Activated naive CD8-positive, alpha-beta T cell treated with anti-CD3 and anti-CD28 coated beads, Interleukin-2, amount 50 U/mL, for 16 hours (primary cell): ENCODE measurements at places on chromosomes 7 and 10.

DNA sequence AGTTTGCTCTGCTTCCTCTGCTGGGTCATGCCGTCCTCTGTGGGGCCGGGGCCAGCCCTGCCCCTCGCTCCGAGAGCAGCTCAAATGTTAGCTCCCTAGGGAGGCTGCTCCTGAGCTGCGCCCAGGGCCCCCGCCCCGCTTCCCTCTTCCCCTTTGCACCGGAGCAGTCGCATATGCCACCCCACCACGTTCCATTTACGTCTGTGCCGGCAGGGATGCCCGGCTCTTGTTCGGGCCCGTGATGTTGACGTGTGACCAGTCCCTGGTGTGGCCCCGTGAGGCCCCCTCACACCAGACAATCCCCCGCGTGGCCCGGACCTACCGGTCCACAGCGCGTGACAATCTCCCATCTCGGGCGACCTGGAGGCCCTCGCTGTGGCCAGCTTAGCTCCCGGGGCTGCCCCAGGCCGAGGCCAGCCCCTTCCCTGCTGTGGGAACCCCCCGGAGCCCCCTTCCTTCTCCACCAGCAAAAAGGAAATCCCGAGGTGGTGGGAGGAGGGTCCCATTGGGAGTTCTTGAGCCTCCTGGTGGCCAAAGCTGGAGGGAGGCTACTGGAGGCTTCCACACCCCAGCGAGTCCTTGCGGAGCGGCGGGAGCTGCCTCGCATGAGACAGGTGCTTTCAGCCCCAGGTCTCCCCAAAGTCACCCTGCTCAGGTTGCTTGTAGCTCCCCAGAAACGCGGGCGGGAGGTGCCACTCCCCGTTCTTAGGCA is 15.2 kb downstream of the FAM20C start:
- DNase-seq, result no peak

DNA sequence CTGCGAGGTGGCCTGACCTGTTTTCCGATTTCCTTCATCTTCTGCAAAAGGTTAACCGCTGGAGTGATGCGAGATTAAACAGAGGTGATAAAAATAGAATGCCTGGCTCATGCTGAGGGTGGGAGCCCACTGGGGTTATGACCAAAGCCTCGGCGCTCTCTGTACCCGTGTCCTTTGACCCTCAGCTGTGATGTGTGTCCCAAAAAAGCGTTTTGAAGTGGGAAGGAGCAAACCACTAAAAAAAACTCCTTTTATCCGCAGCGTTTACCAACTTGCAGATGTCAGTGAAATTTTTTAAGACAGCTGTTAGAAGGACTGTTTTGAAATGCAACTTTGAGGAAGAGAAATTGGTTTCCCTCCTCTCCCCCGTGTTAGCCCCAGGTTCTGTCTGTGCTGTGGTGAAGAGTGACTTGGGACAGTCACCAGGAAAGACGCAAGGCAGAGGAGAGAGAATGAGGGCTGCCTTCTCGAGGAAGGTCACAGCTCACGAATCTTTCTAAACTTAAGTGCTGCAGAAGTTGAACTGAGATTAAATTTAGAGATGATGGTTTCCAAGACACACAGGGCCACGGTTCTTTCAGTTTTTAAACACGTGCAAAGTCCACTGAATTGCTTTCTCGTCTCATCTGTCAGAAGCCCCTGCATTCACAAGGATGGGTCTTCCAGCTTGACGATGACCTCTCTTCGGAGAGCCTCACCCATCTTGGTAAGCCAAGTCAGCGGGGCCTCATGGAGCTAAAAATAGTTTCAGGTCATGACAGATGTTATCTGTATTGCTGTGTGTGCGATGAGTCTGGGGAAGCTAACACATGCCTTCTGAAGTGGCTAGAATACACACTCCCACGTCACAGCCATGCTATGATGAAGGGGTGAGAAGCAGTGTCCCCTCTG is 27.6 kb downstream of the AMZ1 start:
- peak; percentile 27 for DNase-seq

DNA sequence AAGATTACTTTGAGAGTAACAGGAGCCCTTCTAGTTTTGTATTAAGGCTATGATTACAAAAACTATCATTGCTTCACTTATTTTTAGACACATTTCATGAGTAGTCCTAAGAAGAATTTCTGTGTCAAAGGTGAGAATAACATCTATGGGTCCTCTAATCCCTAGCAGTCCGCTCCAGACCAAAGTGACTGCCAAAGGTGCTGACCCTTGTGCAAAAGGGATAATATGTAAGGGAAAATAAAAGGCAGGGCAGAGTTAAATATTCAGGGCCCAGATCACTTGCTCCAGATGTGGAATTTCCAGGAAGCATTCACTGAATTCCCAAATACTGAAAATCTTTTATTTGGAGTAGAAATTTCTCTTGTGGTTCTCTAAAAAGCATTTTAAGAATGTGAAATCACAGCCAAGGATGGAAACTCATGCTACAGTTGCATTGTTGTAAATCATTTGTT is 29.3 kb downstream of the RHOBTB1 start:
- DNase-seq, result no peak

- no peak for DNase-seq
Measured at GRCh38 chr7:29329686-29330085, 135.1 kb downstream of the CHN2 start.

DNA sequence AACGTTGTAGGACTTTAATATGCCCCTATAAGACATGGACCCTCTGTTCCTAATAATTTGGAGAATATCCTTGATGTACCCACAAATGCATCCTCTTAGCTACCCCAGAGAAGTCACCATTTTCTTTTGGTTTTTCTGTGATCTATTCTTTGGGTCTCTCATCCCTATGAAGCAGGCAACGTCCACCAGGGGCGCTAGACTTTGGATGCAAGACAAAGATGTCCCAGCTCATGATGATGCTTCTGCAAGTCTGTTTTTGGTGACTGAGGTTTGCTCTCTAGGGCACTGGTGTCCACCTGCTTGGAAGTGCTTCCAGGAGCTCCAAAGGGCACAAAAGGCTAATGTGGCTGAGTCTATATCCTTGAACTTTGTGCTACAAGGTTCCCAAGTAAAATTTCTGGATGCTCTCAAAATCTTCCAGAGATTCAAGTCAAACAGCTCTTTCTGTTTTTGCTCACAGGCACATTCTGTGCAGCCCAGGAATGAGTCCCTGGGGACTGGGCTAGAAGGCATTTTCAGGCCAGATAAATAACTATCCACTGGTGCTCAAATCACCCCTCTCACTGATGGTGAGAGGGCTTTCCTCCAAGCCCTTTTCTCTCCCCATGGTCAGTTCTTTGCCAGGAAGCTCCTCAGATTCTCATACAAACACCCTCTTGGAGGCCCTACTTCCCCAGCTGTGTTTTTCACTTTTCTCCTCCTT is 166.4 kb downstream of the C7orf25 start:
- DNase-seq, result no peak

GRCh38 chr10:14673189-14673861 is 101.4 kb downstream of the FAM107B start:
- DNase-seq, result no peak

- no peak for DNase-seq
Measured at GRCh38 chr10:92790440-92790839, 57.9 kb upstream of the EXOC6 start.

- no peak for DNase-seq
Measured at GRCh38 chr7:50761713-50762112, 21.0 kb downstream of the GRB10 start.

- DNase-seq, result no peak
Measured at GRCh38 chr10:78862328-78862640, 206.5 kb upstream of the ZMIZ1 start.

- DNase-seq, result no peak
Measured at GRCh38 chr7:153532326-153532725, 519.9 kb upstream of the DPP6 start.

- DNase-seq, result no peak
Measured at GRCh38 chr10:5500162-5500670, 846 bp upstream of the CALML5 start.

DNA sequence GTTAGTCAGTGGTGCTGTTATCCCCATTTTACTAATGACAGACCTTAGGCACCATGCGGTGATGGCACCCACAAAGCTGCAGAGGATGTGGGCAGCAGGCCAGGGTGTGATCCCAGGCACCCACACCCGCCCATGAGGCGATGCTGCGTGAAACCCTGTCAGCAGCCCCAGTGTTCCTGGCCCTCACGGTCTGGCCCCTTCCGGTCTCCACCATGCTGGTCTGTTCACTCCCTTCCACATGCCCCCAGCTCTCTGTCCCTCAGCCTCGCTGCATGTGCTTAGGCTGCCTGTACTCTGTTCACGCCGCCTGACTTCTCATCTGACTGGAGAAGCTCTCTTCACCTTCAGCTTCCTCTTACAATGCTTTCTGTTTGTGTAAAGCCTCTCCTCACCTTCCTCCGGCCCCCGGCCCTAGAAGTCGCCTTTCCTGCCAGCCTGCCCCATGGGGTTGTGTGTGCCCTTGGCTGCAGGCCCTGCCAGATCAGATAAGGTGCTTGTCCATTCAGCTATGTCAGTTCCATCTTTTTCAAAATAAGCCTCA is 17.6 kb upstream of the ORAI2 start:
- DNase-seq, result no peak

GRCh38 chr10:78545756-78546155 is 512.1 kb downstream of the RPS24 start:
- DNase-seq, result no peak

DNA sequence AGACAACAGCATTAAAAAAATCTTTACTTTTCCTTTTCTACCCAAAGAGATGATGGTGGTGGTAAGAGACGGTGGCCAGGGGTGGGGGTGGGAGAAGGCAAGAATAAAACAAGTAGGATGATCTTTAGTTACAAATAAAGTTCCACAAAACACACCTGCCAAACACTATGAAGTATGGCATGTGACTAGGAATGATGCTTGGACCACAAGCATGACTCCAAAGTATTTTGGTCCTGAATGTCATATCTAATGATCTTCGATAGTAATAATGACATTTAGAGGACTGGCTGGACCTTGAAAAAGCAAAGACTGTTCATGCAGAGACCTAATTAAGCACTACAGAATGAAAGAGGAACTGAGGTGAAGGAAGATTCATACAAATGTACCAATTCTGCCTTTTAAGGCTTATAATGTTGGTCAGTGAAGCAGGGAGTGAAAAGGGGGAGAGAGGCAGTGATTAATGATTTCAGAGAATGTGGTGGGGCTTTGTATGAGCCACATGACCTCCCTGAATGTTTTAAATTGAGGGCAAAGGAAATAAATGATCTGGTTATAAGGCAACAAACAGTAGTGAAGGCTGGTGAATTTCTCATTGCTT is 29.6 kb upstream of the DKK1 start:
- no peak for DNase-seq

GRCh38 chr7:47358357-47358756 is 223.6 kb downstream of the TNS3 start:
- no peak for DNase-seq

DNA sequence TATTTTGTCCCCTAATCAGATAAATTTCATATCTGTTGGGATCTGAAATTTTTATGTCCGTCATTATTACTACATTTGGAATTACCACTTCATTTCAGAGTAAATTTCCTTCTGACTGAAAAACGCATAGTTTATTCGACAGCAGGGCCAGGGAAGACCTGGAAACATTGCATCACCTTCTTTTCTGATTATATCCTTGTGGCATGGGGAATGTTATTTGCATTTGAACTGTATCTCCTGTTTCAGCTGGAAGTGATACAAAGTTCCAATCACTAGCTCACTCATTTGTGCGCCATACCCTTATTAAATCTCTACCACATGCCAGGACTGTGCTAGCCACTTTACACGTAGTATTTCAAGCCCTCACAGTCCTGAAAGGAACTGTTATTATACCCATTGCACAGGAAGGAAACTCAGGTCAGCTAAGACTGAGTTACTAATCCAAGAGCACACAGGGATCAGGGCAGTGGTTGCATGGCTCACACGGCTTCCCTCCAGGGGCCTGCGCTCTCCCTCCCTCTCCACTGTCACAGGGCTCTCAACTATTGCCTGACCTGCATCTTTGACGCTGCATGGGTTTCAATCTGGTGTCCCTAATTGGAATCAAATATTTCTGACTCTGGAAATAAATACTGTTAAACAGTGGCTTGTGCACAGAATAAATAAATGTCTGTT is 84.4 kb upstream of the NANOS1 start:
- DNase-seq, result no peak

DNA sequence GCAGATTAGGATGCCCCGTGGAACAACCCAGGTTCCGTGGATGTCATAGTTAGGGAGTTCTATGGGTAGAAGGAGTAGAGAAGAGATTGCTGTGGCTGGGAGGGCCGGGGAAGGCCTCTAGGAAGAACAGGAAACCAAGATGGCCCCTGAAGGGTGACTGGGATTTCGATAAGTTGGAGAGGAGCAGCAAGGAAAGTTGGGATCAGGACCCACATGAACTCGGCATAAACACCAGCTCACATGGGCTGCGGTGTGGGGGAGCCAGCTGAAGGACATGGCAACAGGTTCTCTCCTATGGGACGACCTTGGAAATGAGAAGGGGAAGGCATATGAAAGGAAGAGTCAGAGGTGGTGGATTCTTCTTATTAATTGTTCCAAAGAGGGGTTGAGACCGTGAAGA is 333.7 kb upstream of the SHH start:
- no peak for DNase-seq

GRCh38 chr10:33277135-33277536 is 57.3 kb downstream of the NRP1 start:
- DNase-seq, result no peak

DNA sequence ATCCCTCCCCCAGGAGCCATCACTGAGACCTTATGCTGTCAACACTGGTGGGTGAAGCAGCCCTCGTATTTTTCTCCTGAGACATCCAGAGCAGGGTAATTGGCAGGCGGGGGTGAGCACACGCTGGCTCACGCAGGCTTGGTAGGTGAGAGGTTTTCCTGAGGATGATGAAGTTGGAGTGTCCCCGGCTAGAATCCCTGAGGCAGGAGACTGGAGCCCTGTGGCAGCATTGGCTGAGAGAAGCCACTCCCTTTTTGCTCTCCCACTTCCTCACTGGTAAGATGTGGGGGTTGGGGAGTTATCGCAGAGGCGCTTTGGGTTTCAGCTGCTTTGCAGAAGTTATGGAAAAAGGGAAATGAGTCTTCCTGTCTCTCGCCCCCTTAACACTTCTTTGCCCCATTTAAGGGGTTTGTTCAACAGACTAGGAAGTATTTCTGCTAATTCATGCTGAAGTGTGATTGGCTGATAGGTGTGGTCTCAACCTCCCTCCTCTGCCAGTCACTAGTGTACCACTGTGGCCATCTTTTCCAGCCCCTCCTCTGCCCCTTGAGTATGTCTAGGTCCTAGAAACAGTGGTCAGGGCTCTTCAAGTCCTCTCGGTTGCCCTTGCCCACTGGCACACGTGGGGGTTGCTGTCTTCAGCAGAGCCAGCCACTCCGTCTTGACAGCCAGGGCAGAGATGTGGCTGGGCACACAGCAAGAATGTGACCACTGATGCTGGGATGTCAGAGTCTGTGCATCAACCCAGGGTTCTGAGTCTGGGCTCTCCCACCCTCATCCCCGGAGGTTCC is 5.7 kb downstream of the ARPC1B start:
- no peak for DNase-seq

GRCh38 chr7:47737601-47738000 is 155.7 kb upstream of the TNS3 start:
- DNase-seq, result no peak
